ENCODE measurements at places on chromosomes 5 and 9.

GRCh38 chr5:140567136-140567818 is 2.6 kb downstream of the SLC35A4 start:
- DNase-seq: no peak

- no peak for DNase-seq
These were observed 331.1 kb downstream of the MLLT3 start for GRCh38 chr9:20291201-20291600.

DNA sequence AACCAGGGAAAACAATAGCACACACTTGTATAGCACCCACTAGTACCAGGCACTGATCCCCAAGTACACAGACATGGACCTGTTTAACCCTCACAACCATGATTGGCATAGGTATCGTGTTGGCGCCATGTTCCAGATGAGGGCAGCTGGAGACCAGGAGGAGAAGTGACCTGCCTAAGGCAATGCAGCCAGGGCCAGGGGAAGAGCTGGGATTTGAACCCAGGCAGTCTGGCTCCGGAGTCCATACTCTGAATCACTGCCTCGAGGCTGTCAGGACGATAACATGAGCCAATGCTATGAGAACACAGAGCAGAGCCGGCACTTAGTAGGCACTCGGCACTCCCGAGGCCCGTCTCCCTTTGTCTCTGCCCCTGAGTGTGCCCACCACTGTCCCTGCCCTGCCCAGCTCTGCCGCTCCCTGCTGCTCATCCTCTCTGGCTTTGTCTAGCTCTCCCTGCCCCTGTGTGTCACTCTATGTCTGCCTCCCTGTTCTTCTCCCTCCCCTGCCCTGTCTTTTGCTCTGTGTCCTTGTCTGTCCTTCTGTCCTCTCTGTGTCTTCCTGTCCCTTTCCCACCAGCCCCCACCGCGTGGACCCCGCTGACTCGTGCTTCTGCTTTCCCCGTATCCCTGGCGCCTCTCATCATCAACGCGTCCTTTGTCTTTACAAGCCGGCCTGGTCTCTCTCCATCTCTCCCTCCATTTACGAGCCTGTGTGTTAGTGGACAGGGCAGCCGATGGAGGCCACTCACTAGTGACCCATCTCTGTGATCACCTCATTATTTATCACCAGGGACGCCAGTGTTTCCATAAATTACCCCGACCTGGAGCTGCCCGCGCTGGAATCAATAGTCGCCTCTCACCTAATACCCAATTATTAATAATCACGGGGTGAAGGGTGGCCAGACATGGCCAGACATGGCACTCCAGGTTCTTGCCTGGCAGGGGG is 99.4 kb upstream of the MVB12B start:
- no peak for DNase-seq

GRCh38 chr5:123083298-123083697 is 5.7 kb upstream of the PRDM6 start:
- DNase-seq: no peak

- no peak for DNase-seq
These were observed 34.8 kb downstream of the LSM11 start for GRCh38 chr5:157778121-157778805.

DNA sequence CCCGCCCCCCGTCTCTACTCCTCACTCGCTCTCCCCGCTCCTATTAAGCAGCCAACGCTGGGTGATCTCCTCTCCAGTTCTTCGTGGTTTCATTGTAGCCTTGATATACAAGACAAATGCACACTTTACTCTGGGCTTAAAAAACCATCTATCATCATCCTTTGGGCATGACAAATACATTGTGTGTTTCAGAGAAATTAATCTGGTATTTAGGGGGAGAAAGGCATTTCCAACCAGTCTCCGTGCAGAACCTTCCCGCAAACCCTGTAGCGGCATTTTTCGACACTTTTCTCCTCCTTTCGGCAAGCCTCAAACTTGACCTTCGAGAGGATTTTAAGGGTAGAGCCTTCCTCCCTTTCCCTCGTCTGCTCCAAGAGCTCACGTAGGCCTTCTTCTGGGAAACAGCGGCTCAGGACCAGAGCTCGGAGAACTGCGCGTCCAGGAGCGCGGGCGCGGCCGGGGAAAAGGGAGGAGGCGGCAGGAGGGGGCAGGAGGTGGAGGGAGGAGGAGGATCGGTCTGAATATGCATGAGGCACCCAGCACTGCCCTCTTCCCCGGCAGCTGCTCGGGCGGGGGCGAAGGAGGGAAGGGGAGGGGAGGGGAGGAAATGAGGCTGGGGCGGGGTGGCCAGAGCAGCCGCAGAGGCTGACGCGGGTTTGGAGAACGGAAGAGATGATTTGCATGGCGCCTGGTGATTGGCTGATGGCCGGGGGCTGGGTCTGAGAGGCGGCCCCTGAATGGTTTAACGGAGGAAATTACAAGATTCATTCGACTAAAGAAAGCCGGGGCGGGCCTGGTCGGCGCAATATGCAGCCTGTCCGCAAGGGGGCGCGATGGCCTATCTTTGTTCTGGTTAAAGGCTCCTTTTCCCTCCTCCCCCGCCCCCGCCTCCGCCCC is 127.5 kb downstream of the TMEM161B start:
- no peak for DNase-seq

DNA sequence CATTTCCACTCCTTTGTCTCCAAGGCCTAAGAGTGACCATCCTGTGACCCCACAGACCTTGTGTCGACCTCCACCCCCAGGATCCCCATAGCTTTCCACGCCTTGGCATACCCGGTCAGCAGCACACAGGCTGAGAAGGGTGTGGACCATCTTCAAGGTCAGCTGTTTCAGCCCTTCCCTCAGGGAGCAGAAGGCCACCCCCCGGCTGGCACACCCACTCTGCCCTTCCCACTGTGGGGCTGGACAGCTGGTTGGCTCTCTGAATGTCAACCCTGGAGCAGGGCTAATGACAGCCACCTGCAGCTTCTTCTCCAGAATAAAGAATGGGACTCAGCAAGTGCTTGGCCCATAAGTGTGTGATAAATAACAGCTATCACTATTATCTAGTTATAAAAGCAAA is 93.1 kb downstream of the OLFM1 start:
- no peak for DNase-seq

DNA sequence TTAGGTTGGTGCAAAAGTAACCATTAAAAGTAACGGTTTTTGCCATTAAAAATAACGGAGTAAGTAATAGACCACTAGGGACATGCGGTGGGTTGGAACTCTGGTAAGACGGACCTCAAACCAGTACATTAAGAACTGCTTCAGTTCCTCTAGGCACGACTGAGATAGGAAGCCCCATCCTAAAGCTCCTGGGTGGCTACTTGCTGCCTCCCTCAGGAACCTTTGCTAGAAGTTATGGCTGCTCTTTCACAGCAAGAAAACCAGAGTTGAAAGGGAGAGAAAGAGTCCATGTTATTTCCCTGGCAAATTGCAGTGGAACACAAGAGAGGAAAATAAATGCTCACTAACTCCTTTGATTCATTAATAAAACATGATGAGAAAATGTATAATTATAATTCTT is 47.6 kb downstream of the MCTP1 start:
- DNase-seq: no peak

DNA sequence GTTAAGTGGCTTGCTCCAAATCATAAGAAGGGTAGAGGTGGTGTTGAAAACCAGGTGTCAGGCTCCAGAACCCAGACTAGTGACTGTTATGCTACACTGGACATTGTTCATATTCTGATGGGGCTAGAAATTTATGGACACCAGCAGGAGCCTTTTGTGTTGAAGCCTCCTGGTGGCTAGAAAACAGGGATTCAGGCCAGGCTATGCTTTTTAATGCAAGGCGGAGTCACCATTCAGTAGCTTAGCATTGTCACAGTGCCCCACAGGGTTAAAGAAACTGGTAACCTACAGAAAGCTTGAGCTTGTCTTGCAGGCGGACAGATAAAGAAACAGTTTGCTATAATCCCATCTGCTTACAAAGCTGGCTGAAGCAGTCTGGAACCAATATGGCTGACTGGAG is 23.0 kb upstream of the GOLM1 start:
- DNase-seq: no peak

DNA sequence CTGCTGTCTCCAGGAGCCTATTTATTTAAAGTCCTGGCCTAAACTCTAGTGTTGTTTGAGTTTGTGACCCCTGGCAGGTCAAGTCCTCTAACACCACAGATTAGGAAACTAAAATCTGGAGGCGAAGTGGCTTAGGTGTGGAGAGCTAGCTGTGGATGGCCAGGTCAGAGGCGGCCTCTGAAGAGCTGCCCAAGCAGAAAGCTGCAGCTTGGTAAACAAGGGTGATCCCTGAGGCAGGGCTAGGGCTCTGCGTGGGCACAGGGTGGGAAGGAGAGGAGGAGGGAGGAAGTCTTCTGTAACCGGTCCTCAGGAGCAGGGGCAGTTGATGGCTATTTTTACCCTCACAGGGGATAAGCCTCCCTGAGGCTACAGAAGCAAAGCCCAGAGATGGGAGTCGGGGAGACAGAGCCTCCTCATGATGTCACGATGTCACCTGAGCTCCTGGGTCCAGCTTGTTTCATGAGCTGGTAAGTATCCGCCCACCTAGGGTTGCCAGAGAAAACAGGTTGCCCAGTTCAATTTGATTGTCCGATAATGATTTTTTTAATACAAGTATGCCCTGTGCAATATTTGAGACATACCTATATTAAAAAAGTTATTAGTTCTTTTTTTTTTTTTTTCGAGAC is 25.9 kb upstream of the BOD1 start:
- DNase-seq: no peak

GRCh38 chr5:150129813-150130492 is 25.7 kb downstream of the PDGFRB start:
- DNase-seq: peak; percentile 29

GRCh38 chr9:74369844-74370243 is 127.3 kb upstream of the RORB start:
- DNase-seq: no peak

DNA sequence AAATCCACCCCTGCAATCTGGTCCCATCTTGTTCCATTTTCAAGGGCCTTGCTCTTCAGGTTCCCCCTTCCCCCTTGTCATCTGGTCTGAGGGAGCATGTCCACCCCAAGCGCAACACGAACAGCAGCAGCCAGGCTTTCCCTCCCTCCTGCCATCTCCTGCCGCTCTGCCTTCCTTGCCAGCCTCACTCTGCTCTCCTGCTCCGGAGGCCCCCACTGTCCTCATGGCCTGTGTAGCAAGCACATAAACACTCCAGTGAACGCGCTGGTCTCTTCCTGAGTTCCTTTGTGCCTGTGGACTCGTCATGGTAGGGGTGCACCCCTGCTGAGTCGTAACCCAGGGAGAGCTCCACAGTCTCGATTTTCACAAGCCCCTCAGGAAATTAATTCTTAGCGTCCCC is 29.9 kb downstream of the TENT4A start:
- no peak for DNase-seq

- no peak for DNase-seq
These were observed 47.6 kb upstream of the HOMER1 start for GRCh38 chr5:79561525-79561893.

- DNase-seq: no peak
These were observed 431.3 kb upstream of the ITGA1 start for GRCh38 chr5:52356311-52356918.

- no peak for DNase-seq
These were observed 285.8 kb upstream of the MEF2C start for GRCh38 chr5:89168766-89169165.

DNA sequence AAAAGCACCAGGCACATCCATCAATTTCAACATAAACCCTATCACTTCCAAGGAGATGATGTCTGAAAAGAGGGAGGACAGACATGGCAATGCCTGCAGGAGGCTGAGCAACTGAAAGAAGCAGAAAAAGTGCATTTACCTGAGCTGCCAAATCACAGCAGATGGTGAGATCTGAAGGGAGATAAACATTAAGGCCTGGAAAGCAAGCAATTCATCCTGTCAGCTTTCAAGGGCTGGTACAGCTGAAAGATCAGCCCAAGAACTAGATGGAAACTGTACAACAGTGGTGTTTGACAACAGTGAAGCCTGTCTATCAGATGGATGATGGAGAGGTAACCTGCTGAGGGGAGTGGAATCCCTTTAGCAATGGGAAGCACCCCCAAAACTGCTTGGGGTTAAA is 433.2 kb upstream of the ZNF608 start:
- no peak for DNase-seq

- no peak for DNase-seq
These were observed 100.3 kb upstream of the APC start for GRCh38 chr5:112637343-112637742.

GRCh38 chr5:59843511-59844213 is 49.9 kb downstream of the PDE4D start:
- DNase-seq: no peak

- no peak for DNase-seq
These were observed 40.8 kb upstream of the FAT2 start for GRCh38 chr5:151631941-151632340.

DNA sequence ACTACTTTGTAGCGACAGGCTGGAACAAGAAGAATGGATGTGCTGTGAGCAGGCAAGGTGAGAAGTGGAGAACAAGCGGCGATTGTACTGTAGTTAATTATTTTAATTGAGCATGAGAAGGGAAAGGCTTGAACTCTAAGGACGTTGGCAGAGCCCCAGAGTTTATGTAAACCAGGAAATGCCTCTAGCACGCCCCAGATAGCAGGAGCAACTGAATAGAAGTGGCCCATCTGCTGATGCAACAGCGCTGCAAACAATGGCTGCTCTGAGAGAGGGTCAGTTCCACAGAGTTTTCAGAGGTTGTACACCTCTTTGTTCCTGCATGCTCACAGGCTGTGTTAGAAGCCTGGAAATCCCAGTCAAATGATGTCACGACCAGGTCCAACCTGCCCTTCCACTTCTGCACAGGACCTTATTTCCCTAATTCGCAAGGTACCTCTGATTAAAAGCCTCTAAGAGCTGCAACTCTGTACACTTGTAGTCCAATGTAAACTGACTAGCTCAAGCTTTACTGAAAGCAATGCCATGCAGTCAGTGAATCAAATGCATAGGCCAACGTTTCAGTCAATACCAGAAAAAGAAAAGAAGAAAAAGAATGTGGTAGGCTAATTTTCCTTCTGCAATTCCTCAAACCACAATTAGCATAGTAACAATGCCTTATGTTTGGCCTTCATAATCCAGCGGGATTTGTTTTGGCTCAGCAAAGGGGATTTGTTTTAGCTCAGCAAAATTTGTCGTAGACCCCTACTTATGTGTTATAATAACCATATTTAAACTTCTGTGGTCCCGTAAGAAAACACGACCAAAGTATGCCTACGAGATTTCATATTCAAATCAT is 119.6 kb upstream of the RETREG1 start:
- no peak for DNase-seq

DNA sequence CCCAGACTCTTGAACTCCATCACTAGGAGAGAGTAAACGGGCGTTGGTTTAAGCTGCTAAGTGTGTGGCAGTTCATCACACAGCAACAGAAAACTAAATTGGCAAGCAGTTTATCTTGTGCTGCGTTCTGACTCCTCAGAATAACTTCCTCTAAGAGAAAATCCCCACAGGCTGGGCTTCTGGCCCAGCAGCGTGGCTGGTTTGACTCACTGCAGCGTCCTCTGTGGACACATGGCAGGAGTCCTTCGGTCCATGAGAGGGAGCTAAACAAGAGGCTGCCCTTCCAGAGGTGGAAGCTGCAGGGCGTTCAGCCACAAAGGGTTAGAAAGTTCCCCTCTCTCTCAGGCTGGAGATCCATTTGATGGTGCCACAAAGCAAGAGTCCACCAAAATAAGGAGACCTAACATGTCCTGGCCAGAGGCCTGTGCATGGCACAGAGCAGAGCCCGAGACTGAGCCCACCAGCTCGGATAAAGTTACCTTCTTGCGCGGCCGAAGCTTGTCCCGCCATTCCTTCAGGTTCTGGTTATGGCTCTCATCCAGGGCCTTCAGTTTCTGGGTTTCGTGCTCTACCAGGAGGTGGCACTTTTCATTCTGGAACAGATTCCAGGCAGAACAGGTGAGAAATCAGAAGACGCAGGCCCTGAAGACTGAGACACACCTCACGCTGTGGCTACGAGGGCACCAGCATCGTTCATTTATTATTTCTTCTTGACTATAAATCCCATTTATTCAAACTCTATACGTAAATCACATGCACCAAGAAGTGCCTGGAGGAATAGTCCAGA is 46.2 kb upstream of the FBXW11 start:
- no peak for DNase-seq

Measured in activated B cell treated with CpG ODN at 0.5 μM for 24 hours (primary cell).